Stimulated activated CD8-positive, alpha-beta memory T cell treated with anti-CD3 and anti-CD28 coated beads, Interleukin-4, amount 100 ng/mL, for 1 hour (primary cell): ENCODE measurements at places on chromosomes 5 and 9.

DNA sequence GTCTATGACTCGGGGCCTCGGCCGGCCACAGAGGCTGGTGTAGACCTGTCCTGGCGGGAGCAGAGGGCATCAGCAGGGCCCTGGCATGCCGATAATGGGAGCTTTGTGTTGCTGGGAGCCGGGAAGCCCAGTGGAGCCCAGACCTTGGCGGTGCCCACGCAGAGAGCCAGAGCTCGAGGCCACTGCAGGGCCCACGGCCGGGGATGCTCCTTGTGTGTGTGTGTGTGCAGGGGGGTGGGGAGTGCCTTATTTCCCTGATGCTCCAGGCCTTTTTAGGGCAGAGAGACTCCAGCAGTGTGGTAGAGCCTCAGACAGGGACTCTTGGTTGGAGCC is 5.4 kb upstream of the SLC6A18 start:
- no peak for DNase-seq

- DNase-seq: no peak
Measured at GRCh38 chr9:95177617-95178016, 139.9 kb downstream of the FANCC start.

GRCh38 chr9:29068461-29068860 is 1495.2 kb upstream of the C9orf72 start:
- no peak for DNase-seq

- DNase-seq: no peak
Measured at GRCh38 chr5:153767221-153768188, 271.2 kb downstream of the FAM114A2 start.

- no peak for DNase-seq
Measured at GRCh38 chr5:140821375-140822280, at the start of gene PCDHA5. TSS of gene PCDHA5 (plus strand) at chr5:140821613.

- DNase-seq: no peak
Measured at GRCh38 chr9:133075925-133076630, 14.3 kb downstream of the CEL start.

DNA sequence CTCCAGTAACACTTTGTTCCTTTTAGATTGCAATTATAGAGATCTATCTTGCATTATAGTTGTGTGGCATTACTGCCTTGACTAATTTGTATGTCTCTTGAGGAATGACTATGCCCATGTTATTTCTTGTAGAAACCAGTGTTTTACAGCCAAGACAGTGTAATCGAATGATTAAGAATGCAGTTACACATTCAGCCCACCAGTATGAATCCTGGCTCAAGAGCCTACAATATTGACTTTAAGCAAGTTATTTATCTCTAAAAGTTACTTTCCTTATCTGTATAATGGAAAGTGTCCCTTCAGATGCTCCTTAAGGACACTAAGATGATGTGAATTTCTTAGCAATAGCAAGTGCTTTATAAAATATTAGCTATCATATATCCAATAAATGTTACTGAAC is 9.7 kb upstream of the SNX24 start:
- no peak for DNase-seq

DNA sequence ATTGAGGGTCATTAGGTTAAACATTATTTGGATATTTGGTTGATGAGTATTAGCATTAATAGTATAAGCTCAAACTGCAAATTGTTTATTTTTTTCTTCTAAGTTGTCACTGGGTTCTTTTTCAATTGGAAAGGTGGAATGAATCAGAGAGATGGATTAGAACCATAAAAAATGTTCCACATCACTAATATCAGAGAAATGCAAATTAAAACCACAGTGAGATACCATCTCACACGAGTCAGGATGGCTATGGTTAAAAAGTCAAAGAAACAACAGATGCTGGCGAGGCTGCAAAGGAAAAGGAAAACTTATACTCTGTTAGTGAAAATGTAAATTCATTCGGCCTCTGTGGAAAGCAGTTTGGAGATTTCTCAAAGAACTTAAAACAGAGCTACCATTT is 122.8 kb downstream of the CCDC192 start:
- DNase-seq: no peak

- DNase-seq: no peak
Measured at GRCh38 chr5:60195551-60195950, 302.0 kb upstream of the PDE4D start.

- no peak for DNase-seq
Measured at GRCh38 chr5:134119720-134120119, 5.2 kb downstream of the TCF7 start.

DNA sequence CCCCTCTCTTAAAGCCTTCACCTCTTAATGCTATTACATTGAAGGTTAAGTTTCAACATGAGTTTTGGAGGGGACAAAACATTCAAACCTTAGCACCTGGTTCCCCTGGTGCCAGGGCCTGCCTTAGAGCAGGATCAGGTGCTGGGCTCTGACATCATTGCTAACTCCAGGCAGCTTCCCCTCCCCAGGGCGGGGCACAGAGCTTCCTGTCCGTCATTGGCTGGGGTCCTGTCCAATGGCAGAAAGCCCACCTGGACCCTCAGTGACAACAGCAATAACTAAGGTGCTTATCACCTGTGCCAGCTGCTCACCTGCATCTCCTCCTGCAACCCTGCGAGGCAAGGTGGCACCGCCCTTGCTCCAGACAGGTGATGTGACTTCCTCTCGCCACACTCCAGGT is 177.4 kb downstream of the NSG2 start:
- DNase-seq: no peak

DNA sequence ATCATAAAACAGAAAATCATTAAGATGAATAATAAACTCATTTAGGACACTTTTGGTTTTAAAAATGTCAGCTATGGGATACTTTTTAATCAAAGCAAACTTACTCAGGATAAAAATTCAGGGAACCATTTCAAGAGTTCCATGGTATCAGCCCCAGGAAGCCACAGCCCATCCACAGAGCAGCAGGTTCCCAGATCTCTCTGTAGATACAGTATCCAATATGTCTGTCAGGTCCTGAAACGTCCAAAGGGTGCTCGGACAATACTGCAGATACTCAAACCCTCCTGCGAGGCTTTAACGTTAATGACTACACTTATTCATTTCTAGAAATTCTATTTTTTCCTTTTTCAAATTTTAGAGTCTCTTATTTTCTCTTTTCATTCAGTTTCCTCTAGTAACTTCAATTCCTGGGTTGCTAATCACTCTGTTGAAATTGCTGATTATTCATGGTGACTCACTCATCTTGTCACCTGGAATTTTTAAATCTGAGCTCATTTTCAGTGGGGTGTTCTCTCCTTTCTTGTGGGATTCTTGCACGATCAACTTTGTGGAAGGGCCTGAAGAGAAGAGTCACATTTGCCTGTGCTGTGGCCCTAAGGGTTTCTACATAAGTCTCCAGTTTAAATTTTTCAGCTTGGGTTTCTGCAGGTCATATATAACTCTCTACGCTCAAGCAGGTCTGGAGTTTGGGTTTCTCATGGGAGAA is 435.8 kb downstream of the CTNND2 start:
- DNase-seq: no peak

GRCh38 chr5:124725040-124725434 is 21.4 kb downstream of the ZNF608 start:
- DNase-seq: no peak

- no peak for DNase-seq
Measured at GRCh38 chr9:3777137-3777536, 251.3 kb upstream of the RFX3 start.

- no peak for DNase-seq
Measured at GRCh38 chr5:149235841-149236240, 35.8 kb upstream of the AFAP1L1 start.
